PC-3 (cell line): ENCODE measurements at places on chromosomes 5 and 9. TPM values are rescaled to one million over a fixed set of nuclear protein-coding genes. Genes with fewer than 3 reads are reported as not detected.

Gene KIAA1958
- total RNA-seq: 3.7 and 4.2 TPM in 2 replicates

Gene HTR1A
- not detected in 2 replicates for total RNA-seq

Gene IGFBPL1
- 0.66 TPM in 1 of 2 replicates, not detected in the other for total RNA-seq

Gene SPATA31A3
- not detected in 2 replicates for total RNA-seq

Gene DNAH5
- total RNA-seq: 3.4 and 3.5 TPM in 2 replicates

Gene HMMR
- total RNA-seq: 44.8 and 74.6 TPM in 2 replicates

Gene TSSK1B
- 0.33 TPM in 1 of 2 replicates, not detected in the other for total RNA-seq

- no peak for DNase-seq
Observed at GRCh38 chr9:3689555-3689954, 163.8 kb upstream of the RFX3 start.

- no peak for DNase-seq
Observed at GRCh38 chr5:143516249-143516648, 112.8 kb upstream of the NR3C1 start.

DNA sequence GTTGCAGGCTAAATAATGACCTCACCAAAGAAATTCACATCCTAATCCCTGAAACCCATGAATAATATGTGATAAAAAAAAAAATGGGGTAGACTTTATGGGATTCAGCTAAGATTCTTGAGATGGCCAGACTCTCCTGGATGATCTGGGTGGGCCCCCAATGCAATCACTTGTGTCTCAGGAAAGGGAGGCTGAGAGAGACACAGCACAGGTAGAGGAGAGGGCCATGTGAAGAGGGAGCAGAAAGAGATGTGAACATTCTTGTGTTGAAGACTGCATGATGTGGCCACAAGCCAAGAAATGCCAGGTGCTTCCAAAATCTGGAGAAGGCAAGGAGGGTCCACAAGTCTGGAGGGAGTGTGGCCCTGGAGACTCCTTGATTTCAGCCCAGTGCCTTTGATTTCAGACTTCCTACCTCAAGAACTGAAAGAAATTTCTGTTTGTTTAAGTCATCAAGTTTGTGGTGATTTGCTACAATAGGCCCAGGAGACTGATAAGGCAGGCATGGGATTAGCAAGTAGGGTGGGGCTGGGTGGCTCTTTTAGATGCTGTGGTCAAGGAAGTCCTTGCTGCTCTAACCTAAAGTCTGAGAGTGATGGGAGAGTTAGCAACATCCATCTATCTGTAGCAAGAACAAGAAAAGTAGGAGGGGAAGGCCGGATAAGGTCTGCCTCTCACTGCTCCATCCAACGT is 86.6 kb upstream of the FAM120A start:
- no peak for DNase-seq

DNA sequence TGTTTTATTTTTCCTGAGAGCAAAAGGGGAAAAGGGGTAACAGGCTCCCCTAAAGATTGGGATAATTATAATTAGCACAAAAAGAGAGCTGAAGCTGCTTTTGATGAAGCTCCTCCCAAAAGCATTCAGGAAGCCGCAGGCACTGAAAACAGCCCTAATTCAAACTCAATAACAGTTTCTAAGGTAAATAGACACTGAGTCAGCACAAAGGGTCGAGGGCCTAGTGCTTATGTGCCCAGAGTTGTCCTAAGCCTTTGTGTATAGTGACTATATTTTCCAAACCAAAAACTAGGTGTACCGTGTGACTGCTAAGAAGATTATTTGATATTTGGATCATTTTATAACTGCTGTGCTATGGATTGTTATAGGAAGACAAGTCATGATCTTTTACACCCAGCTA is 67.7 kb downstream of the HMHB1 start:
- no peak for DNase-seq

- no peak for DNase-seq
Observed at GRCh38 chr9:82930116-82930515, 132.8 kb downstream of the RASEF start.

- no peak for DNase-seq
Observed at GRCh38 chr5:120516805-120517204, 52.7 kb downstream of the PRR16 start.

- no peak for DNase-seq
Observed at GRCh38 chr9:90803860-90804593, 2.4 kb downstream of the SYK start.

- DNase-seq: no peak
Observed at GRCh38 chr5:165242646-165243045, 1737.2 kb downstream of the MAT2B start.

DNA sequence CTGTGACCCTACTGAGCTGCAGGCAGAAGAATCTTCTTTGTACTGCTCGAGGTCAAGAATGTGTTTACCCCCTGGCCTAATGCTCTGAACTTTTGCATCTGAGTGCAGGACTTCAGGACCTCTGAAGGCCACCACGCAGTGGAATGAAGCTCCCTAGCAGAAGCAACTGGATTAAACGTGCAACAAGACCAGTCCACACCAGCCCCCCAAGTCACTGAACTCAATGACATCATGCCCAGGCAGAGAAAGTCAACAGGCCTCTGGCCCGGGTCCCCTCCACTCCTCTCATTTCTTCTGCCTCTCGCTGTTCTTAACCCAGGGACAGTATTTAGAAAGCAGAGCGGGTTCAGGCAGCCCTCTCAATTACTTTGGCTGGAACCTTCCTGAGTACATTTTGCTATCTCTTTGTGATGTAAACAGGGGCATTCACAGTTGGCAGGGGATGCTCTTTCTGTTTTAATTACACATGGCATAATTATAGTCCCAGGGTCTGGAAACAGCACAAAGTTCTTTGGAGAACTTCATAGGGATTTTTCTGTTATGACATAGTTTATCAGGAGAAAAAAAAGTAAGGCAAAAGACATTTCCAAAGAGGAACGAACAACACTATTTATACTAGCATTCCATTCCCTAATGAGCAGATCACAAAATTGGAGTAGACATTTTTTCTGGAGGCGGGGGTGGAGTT is 108.2 kb upstream of the SPATA31D4 start:
- no peak for DNase-seq

- DNase-seq: no peak
Observed at GRCh38 chr5:174839196-174839595, 114.8 kb downstream of the MSX2 start.

- DNase-seq: no peak
Observed at GRCh38 chr5:137366526-137366925, 132.6 kb downstream of the SPOCK1 start.

GRCh38 chr5:148205044-148205806 is 2.4 kb downstream of the SPINK6 start:
- no peak for DNase-seq

- DNase-seq: no peak
Observed at GRCh38 chr9:34334337-34334824, 5.0 kb downstream of the NUDT2 start.

DNA sequence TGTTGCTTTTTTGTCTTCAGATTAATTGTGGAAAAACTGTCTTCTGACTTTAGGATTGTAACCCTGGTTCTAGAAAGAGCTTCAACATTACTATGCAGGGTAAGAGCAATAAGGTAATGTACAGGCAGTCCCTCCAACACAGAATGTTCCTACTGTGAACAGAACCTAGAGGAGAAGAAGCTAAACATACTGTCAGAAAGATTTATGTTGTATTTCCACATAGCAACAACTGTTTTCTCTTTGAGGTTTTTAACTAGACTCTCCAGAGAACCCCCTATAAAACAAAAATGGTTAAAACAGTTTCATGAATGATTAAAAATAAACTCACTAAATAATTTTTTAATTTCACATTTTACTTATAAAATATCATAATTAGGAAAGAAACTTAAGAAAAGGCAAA is 64.3 kb upstream of the NAA35 start:
- no peak for DNase-seq

GRCh38 chr5:97072696-97073095 is 69.7 kb downstream of the LIX1 start:
- no peak for DNase-seq

- no peak for DNase-seq
Observed at GRCh38 chr5:74123929-74124328, 497.9 kb downstream of the ARHGEF28 start.

DNA sequence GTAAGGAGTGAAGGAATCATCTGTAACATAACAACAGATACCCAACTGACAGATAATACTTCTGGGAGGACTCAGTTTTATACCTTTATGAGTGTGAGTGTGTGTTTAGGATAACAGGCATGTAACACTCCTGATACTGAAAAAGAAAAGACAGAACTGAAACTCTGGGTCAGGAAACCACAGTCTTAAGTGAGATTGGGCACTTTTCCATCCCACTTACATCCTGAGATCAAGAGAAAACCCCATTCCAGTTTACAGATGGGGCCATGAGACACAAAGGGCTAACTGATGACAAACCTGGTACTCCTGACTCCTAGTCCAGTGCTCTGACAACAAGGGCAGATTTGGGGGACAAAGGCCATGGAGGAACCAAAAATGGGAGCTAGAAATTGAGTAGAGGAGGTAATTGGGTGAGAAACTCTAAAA is 18.0 kb downstream of the IL5 start:
- DNase-seq: no peak

GRCh38 chr9:93183663-93184431 is at the start of gene WNK2:
WNK2 (plus strand) TSS chr9:93184139; CDS start chr9:93184930, 791 bp downstream.
- DNase-seq: peak; percentile 63
